Stimulated activated CD8-positive, alpha-beta memory T cell treated with anti-CD3 and anti-CD28 coated beads, Interleukin-7, amount 100 ng/mL, for 24 hours (primary cell): ENCODE measurements at places on chromosomes 5 and 9.
A peak's percentile ranks its signal among the peaks of the same experiment; 100 is the strongest.

GRCh38 chr5:136192015-136192525 is 892 bp downstream of the SMIM32 start:
- DNase-seq, result no peak

DNA sequence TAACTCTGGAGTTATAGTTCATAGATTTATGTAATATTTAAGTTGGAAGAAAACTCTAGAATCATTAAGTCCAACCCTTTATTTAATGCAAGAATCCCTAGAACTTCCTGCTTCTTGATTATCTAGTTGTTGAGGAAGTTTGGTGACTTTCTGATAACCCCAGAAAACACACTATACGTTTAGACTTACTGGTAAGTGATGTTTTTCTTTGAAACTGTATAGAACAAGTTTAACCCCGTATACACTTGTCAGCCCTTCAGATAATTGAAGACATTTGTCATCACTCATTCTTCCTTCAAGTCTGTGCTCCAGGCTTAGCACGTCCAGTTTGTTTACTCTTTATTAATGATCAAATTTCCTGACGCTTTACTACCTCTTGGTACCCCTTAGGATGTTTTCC is 9.0 kb downstream of the NDUFS4 start:
- DNase-seq, result no peak

DNA sequence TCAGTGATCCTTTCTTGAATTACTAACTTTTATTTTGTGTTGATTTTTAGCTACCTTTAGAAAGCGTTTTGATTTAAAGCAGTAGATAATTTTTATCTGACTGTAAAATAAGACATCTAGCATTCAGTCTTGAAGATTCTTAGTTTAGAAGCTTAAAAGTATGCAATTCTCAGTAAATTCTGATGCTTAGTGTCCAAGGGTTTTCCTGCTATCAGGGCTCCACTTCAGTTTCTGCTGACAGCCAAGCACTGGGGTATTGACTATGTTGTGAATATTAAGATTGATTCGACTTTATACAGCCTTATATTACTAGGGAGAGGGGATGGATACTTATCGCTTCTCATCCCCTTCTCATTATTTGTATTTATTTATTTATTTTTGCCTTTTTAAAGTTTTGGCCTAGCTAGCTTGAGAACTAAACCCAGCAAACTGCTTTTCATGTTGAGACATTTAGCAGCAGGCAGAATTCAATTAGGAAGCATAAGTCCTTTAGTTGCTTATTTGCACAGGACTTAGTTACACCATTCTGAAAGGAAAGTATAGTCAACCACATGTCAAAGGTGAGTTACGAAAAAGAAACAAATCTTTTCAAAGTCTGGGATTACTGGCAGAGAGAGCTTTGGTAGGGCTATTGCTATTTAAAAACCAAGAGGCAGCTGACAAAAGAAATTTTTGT is 2.9 kb downstream of the PBX3 start:
- no peak for DNase-seq

GRCh38 chr9:126506361-126507317 is 107.1 kb upstream of the LMX1B start:
- no peak for DNase-seq

GRCh38 chr9:108889649-108890067 is 27.6 kb downstream of the ACTL7A start:
- DNase-seq, result no peak

DNA sequence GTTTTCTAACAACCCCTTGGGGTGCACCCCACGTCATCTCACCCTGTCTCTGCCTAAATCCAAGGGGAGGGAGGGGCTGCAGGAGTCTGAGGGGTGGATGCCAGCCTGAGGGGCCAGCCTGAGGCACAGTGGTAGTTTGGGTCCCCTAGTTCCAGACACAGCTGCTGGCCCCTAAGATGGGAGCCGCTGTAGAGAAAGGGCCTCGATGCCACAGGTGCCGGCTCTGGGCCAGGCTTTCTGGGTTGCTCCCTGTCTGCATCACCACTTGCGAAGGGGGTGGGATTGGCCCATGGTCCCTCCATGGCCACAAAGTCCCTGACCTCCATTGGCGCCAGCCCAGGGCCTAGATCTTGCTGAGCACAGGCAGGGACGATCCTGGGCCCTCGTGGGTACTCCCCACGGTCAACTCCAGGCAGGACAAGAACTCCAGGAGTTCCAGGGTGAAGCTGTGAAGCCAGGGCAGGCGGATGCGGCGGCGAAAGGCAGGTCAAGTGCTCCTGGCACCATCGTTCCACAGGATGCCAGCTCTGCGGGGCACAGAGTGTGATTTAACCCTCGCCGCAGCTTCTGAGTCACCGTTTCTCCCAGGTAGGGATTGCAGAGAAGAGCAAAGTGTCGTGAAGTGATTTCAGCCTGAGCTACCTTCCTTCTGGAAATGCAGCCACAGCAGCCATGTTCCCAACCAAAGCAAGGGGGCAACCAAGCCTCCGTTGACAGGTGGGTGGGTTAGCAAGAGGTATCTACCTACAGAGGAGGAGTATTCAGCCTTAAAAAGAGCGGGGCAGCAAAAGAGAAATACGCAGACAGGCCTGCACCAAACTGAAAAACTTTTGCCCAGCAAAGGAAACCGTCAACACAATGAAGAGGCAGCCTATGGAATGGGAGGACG is 41.6 kb upstream of the EXOC3 start:
- DNase-seq, result no peak

DNA sequence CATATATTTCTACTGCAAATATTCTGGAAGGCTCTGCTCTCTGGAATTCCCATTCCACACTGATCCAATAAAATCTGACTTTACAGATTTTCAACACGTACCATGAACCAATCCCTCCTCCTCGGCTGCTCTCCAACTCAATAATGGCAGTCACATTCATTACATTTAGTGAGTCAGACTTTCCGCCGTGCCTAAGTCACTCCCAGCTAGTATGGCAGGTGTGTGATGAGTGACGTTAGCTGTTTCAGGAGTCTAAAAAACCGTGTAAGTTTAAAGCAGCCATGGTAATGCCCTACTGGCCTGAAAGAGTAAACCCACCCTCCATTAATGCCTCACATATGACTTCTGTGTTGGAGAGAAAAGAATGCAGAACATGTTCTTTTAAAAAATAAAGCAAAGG is 3.3 kb downstream of the FBN2 start:
- no peak for DNase-seq

GRCh38 chr5:138653502-138653901 is 78.3 kb upstream of the HSPA9 start:
- no peak for DNase-seq

GRCh38 chr5:168227001-168227400 is 64.4 kb upstream of the WWC1 start:
- no peak for DNase-seq

DNA sequence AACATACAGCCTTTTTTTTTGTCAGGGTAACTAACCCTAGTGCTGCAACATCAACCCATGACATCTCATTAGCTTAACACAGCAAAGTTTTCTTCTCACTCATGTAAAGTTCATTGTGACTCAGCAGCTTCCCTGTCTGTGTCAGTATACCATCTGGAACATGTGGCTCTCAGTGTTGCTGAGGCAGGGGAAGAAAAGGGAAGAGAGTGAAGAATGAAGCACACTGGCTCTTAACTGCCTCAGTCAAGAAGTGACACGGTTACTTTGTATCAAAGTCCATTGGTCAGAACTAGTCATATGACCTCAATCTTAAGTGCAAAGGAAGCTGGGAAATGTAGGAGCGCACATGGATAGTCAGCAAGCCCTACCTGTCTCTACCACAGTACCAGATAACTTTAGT is 185.0 kb upstream of the ELL2 start:
- no peak for DNase-seq

- DNase-seq, result no peak
Observed at GRCh38 chr5:155767470-155767869, 559.5 kb upstream of the SGCD start.

DNA sequence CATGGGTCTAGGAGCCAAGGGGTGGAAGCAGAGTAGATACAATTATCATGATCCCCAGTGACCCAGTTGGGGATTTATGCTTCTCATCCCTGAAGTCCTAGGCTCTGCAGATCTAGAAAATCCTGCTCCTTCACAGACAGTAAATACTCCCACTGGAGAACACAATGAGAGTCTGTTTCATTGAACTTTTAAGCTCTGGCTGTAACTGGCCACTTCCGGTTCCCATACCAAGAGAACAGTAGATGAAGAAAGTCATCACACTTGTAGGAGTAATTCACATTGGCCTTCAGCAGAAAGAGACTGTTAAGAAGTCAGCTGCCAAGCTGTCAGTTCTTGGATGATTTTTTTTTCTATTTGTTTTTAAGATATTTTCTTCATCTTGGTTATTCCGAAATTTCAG is 597.1 kb downstream of the ACTL7B start:
- no peak for DNase-seq

GRCh38 chr9:95511952-95512708 is 4.6 kb downstream of the PTCH1 start:
- DNase-seq, result no peak

DNA sequence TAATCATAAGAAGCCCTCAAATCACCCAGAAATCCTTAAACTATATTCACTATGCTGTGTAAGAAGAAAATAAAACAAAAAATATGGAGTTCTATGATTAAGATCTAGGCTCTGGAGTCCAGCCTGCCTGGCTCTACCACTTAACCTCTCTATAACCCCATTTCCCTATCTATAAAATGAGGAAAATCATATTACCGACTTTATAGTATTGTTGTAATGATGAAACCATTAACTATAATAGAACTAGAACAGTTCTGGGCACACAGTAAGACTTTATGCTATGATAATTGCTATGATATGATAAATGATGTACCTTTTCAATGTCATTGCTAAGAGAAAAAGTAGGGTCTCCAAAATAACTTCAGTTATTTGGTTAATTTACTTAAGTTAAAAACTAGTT is 40.3 kb downstream of the MPDZ start:
- no peak for DNase-seq

- no peak for DNase-seq
Observed at GRCh38 chr9:16213781-16214515, 656.5 kb downstream of the BNC2 start.

DNA sequence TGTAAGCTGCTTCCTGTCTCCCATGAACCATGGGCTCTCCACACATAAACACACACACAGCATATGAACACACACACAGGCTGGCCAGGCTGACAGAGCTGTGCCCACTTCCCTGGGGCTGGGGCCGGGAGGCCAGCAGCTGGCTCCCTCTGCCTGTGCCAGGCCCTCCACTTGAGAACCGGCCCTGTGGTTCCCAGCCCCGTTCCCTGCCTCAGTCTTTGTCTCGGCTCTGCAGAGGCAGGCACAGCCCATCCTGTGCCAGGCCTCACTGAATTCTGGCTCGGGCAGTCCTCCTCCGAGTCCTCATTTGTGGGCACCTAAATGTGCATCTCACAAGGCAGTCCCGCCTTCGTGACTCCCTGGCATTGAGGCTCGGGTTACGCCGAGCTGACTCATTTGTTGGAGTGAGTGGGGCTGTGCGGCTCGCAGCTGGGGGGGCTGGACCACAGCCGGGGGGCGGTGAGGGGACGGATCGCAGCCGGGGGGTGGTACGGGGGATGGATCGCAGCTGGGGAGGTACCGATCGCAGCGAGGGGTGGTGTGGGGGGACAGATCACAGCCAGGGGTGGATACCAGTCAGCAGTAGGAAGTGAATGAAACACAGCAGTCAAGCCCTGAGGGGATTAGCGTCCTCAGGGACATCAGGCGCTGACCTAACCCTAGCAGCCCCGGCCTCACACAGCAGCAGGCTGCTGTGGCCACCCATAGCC is 72.3 kb downstream of the PSMB7 start:
- no peak for DNase-seq

DNA sequence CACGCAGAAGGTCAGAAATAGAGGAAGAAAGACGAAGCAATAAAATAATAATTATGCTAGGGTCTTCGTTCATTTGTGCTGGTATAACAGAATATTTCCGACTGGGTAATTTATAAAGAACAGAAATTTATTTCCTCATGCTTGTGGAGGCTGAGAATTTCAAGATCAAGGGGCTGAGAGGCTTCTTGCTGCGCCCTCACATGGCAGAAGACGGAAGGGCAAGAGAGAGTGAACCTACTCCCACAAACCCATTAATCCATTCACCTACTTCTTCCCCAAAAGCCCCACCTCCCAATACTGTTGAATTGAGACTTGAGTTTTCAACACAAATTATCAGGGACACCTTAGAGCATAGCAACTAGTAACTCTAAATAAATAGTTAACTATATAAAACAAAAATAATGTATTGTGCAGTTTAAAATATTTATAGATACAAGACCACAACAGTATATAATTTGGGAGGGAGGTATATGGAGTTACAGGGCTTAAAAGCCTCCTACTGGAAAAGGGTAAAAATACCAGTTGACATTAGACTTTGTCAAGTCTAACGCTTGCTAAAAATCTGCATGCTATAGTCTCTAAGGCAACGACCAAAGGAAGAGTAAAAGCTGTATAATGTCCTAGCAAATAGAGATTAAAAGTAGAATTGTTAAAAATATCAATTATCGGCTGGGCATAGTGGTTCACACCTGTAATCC is 40.3 kb upstream of the NAA35 start:
- peak; percentile 2 for DNase-seq

DNA sequence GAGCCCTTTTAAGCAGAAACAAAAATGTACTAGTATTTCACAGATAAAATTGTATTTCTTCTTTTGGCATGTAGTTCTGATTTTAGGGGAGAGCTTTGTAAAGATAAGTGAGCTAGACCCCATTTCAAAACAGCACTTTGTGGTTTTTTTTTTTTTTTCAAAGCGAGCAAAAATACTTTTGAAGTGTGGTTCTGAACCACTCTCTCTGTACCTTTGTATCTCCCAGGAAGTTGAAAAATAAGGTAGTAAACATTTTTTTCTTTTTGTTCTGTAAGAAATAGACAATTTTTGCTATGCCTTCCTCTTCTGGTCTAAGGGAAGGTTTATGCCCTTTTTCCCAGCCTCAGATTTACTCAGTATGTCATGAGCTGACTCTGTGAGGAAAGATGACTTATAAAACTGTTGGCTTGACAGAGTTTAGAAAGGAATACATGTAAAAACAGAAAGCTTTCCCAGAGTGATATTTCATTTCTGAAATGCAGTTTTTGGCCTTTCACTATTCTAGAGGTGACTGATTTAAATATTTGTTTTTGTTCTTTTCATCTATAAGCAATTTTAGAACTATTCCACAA is 12.5 kb downstream of the ERCC6L2 start:
- no peak for DNase-seq

GRCh38 chr5:10797261-10797660 is 36.2 kb upstream of the DAP start:
- no peak for DNase-seq

- no peak for DNase-seq
Observed at GRCh38 chr5:108634617-108635288, 112.9 kb upstream of the FER start.

DNA sequence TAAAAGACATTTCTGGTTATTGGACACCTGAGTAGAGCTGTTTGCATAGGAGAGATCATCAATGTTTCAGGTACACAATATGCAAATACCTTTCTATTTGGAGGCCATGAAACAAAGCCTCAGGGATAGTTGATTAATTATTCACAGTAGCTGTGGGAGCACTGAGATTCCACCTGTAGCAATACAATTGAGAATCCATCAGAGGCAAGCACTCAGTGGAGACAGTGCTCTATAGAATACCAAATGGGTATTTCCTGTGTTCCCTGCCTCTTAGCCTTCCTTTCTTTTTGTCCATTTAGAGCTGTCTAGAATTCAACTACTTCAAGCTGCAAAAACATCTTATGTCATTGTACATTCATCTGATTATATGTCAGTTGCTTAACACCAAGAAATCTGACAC is 1754.0 kb upstream of the ACO1 start:
- DNase-seq, result no peak
